ENCODE measurements at places on chromosomes 12 and 14.
A peak's percentile ranks its signal among the peaks of the same experiment; 100 is the strongest.

DNA sequence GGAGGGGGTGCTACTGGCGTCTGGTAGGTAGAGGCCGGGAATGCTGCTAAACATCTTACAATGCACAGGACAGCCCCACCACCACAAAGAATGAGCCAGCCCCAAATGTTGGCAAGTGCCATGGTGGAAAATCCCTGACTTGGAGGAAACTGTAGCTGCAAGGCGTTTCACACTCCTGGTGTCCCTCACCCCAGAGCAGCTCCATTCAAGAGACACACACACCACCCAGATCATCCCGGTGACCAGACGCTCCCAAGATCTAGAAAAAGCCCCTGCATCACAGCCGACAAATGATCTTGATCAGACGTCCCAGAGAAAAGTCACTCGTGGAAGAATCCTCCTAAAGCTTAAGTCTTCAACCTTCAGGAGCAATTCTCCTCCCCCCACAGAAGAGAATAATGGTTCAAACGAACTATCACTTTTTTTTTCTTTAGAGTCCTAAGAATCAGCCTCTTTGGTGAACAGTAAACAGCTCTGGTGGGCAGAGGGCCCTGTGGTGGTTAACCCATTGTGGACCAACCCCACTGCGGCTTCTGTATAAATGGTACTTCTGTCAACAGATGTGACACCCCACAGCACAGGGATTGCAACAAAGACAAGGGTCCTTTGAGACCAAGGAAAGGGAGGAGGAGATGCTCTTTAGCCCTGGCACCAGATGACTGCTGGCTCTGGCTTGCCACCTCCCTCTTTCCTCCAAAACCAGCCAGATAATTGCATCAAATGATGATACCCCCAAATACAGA, 2.7 kb downstream of the GLTP start:
- DNase-seq = no peak

- no peak for DNase-seq
These were observed 113.7 kb upstream of the KITLG start for GRCh38 chr12:88693837-88694445.

- DNase-seq = no peak
These were observed 32.9 kb downstream of the ESRRB start for GRCh38 chr14:76408877-76409276.

- peak; percentile 50 for DNase-seq
These were observed 21.6 kb downstream of the PYM1 start for GRCh38 chr12:55906056-55906455.

DNA sequence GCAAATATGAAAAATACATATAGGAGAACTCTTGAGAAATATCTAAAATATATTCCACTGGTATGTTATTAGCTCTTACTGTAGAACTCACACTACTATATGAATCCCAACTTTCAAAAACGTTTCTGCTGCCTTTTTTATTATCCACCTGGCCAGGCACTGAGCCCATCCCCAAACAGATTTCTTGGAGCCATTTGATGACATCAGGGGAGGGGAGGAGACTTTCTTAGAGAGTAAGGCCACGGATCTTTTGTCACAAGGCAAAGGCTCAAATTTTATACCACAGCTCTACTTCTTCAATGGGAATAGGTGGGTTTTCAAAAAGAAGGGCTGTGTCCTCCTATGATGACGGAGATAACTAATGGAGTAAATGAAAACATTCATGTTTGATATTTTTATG, 83.0 kb downstream of the SLC25A21 start:
- DNase-seq = no peak

DNA sequence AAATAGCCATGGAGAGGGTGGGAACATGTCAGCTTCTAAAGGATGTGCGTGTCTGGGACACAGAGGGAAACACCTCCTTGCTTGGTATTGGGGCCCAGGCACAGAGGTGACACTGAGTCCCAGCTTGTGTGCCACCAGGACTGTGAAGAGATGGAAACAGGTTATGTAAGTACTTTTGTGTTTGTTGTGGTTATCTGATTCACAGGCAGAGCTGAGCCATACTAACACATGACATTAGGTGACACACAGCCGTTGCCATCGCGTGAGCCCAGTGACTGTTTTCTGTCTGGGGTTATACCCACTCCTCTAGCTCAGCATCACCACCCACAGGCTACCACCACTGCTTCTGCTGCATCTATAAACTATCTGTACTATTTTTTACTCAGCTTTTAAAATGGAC, 12.1 kb upstream of the FLVCR2 start:
- peak; percentile 36 for DNase-seq

- DNase-seq = no peak
These were observed 5.8 kb downstream of the RAB21 start for GRCh38 chr12:71760471-71760870.

- DNase-seq = no peak
These were observed 60.0 kb downstream of the CAPS2 start for GRCh38 chr12:75270157-75270556.

- DNase-seq = no peak
These were observed 162.1 kb downstream of the NAV3 start for GRCh38 chr12:77992760-77993159.

DNA sequence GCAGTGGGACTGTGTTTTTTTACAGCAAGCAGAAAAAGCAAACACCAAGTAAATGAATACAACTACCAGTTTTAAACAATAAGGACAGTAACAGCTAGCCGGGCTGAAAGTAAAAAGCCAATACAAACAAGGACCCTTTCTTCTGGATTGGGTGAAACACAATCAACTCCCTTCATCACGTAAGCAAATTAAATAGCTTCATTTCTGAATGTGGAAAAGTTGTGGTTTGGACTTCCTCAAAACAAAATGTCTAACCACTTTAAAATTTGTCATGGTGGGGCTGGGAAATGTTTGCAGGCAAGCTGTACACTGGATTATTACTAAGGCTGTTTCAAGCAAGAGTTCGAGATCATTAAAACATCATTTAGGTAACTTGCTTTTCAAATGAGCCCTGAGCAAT, 47.4 kb downstream of the TCHP start:
- peak; percentile 82 for DNase-seq

GRCh38 chr14:50352584-50352983, 40.5 kb downstream of the DMAC2L start:
- no peak for DNase-seq

GRCh38 chr12:121139286-121139685, 6.6 kb downstream of the P2RX7 start:
- no peak for DNase-seq

- no peak for DNase-seq
These were observed 33.8 kb upstream of the COL2A1 start for GRCh38 chr12:48038085-48038484.

GRCh38 chr12:123034865-123035264, 54.4 kb downstream of the ARL6IP4 start:
- DNase-seq = peak; percentile 58

DNA sequence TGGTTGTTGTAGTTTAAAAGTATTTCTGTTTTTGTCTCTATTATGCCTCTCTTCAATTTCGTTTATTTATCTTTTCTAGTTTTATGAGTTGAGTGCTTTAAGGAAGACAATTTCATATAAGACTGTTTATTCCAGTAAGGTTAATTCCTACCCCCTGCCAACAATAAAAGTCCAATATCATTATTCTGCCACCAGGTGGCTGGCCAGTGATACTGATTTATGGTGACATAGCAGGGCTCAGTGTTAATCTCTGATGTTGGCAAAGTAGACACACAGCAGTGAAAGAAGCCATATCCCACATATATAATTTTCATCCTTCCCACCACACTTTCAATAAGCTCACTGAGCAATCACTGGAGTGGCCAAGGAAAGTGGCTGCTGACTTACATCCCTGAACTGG, 69.0 kb upstream of the BMP4 start:
- peak; percentile 36 for DNase-seq

- DNase-seq = no peak
These were observed 8.7 kb downstream of the C14orf180 start for GRCh38 chr14:104588066-104588857.

DNA sequence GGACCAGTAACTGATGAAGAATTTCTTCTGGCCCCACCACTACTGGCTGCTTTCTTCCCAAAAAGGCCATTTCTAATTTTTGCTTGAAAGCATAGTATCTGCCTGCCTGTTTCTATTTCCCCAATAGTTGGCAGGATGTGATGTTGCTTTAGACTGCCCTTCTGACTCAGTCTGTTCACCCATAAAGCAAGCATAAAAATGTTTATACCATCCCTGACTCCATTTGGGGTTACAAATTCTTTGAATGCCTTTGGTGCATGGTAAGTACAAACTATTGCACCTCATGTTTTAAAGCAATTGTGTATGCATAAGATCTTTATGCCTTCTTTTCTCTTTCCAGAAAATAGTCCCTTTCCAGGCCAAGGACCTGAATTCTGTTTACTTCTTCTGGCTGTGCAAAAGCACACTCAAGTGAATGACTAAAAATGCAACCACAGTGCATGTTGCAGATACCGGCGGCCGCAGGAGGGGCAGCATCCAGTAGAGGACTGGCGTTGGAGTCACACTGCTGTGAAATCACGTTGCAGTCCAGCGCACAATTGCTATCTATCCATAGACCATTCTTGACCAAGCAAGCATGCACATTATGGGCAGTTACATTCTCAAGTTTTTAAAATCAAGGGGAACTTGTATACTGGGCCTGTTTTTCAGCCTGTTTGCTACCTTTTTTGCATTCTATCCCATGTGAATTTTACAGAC, 82.4 kb downstream of the SLC5A8 start:
- peak; percentile 44 for DNase-seq

GRCh38 chr12:63298386-63298930, 147.5 kb upstream of the AVPR1A start:
- DNase-seq = no peak

DNA sequence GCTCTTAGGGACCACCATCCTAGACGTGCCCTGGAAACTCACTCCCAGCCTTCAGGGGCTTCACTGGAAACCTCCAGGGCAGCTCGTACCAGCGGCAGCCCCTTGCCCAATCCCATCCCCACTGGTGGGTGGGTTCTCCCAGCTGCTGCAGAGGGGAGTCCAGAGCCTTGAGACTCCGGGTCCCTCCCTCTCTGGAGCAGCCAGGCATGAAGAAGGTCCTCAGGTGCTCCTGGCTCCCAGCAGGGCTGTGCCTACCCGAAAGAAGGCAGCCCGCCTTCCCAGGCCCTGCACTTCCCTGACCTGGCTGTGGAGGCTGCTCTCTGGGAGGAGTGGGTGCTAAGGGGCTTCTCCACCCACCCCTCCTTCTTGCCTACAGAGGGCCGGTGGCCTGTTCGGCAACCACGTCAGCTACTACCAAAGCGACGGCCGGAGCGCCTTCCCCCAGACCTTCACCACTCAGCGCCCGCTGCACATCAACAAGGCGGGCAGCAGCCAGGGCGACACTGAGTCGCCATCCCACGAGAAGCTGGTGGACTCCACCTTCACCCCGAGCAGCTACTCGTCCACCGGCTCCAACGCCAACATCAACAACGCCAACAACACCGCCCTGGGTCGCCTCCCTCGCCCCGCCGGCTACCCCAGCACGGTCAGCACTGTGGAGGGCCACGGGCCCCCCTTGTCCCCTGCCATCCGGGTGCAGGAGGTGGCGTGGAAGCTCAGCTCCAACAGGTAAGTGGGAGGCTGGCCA, 115.5 kb upstream of the FKBP4 start:
- DNase-seq = no peak

DNA sequence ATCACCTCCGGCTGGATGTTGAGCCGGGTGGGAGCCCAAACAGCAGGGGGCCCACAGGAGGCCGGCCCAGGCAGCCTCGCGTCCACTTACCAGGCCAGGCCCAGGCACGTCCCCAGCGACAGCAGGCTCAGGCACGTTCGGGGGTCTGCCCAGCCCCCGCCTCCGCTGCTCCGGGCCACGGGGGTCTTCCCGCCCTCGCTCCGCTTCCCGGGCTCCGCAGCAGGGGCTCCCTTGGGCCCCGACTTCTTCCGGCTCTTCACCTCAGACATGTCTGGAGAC, 216 bp downstream of the IKBIP start:
- DNase-seq = peak; percentile 36

DNA sequence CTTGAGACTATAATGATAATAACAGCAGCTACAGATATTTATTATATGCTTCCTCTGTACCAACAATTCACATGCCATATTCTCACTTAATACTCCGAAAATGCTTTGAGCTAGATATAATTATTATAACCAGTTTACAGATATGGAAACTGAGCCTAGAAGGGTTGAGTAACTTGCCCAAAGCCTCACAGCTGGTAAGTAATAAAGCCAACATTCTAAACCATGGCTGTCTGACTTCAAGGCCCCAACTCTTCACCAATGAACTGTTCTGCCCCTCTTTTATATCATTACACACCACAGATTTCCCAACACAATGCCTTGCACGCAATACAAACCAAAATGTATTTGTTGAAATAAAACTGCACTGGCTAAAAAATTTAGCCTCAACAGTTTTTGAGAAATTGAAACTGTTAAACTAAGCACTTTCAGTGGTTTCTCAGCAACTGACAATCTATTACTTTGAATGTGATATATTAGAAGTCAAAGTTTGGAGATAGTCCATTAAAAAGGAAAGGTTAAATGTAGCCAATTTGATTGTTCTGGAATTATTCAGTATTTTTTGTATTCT, 222.5 kb upstream of the ARHGAP5 start:
- no peak for DNase-seq

- no peak for DNase-seq
These were observed 116.0 kb downstream of the PRKCH start for GRCh38 chr14:61437381-61437780.

DNA sequence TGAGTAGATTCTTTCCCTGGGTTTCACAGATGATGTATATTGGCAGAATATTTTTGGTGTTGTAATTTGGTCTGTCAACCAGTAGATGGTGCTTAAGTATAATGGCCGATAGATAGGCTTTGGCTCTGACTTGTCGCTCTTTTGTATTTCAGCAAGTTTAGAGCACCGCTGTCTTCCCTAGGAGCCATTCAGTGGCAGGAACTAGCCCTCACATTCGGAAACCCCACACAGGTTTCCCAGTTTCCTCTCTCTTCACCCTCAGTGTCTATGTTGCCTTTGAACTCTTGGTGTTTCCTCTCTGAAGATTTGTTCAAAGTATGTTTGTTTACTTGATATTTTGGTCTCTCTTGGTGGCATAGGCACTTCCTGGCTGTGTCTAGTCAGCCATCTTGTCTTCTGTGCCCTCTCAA, 102.2 kb downstream of the GPHN start:
- peak; percentile 1 for DNase-seq

- no peak for DNase-seq
These were observed 303.7 kb upstream of the USP15 start for GRCh38 chr12:61956545-61956944.

- no peak for DNase-seq
These were observed 529 bp downstream of the RPLP0 start for GRCh38 chr12:120200364-120200800.

- DNase-seq = no peak
These were observed 123.1 kb upstream of the RASSF8 start for GRCh38 chr12:25835385-25835784.

GRCh38 chr12:102484428-102484958, 4.1 kb upstream of the IGF1 start:
- peak; percentile 10 for DNase-seq

GRCh38 chr12:124663771-124664366, 96.5 kb upstream of the NCOR2 start:
- no peak for DNase-seq
